T1000 (cell line): ENCODE measurements at places on chromosomes 1 and 21.

GRCh38 chr1:51518586-51519047 lies 449 bp downstream of the EPS15 start:
- DNase-seq = no peak

GRCh38 chr1:5436808-5437207 lies 555.4 kb downstream of the NPHP4 start:
- no peak for DNase-seq

GRCh38 chr1:18798946-18799345 lies 60.5 kb downstream of the TAS1R2 start:
- no peak for DNase-seq

DNA sequence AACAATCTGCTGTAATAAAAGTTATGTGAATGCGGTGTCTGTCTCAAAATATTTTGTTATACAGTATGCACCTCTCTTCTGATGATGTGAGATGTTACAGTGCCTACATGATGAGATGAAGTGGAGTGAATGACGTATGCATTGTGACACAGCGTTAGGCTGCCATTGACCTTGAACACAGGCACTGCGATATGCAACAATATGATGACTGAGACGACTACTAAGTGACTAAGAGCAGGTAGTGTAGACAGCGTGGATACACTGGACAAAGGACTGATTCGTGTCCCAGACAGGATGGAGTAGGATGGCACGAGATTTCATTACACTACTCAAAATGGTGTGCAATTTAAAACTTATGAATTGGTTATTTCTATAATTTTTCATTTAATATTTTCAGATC lies 8.4 kb downstream of the SGIP1 start:
- no peak for DNase-seq

DNA sequence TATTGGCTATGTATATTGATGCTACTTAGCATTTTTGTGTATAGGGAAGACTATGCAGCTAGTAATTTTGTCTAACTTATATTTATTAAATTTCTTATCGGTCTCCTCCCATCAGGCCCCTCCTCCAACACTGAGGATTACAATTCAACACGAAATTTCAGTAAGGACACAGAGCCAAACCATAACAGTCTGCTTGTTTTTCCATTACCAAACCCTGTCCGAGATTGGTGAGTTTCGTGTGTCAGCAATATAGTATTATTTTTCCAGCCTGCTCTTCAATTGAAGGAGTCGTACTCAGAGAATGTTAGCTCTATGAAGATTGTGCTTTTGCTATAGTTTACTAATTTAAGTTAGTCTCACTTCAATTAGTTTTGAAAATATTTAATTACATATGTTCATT lies 1495.3 kb downstream of the MRPL39 start:
- no peak for DNase-seq

DNA sequence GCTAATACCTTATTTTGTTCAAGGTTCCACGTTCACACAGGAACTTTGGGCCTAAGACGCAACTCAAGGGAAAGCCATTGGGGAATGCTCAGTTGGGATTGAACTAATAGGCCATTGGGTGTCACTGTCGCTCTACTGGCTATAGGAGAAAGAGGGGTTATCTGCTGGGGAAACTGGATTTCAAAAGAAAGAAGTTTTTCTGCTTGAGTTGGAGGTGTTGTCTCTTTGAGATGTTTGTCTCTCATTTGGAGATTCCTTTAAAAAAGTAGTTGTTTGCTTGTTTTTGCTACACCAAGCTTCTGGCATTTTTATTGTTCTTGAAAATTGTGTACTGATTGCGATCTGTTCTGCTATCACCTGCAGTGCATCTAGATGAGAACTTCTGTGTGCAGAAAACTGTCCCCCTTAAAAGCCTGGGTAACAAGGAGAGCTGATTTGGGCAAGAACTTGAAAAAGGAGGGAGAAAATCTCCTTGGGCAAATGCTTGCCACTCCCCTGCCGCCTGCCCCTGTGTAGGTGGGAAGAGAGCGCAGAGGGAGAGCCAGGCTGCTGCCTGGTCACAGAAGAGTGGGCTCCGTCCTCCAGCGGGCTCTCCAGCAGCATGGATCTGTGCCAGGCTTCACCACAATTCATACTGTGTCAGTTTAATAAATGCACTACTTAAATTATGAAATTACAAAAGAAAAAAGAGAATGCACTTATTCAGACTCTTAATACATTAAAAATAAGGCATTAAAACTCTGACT lies 39.9 kb downstream of the PEX14 start:
- no peak for DNase-seq

DNA sequence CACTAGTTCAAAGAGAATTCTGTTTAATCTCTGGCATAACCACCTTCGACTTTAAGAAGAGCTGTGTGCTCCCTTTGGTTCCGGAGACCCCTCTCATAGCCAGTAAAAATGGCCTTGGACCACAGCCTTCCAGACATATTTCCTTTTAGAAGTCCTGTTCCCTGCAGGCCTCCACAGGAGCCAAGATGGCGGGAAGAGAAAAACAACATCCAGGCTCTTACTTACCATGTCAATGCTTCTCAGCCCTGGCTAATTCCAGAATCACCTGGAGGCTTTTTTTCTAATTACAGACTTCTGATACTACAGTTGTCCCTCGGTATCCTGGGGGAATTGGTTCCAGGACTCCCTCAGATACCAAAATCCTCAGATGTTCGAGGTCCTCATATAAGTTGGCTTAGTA lies 362.5 kb downstream of the PBX1 start:
- no peak for DNase-seq

- no peak for DNase-seq
These were observed 21.3 kb downstream of the FAM78B start for GRCh38 chr1:166145499-166145898.

GRCh38 chr1:209723756-209724693 lies 19.4 kb downstream of the HSD11B1 start:
- no peak for DNase-seq

GRCh38 chr1:67847466-67847865 lies 14.2 kb upstream of the GNG12 start:
- no peak for DNase-seq

- no peak for DNase-seq
These were observed 69.5 kb downstream of the PEX14 start for GRCh38 chr1:10544239-10544638.

DNA sequence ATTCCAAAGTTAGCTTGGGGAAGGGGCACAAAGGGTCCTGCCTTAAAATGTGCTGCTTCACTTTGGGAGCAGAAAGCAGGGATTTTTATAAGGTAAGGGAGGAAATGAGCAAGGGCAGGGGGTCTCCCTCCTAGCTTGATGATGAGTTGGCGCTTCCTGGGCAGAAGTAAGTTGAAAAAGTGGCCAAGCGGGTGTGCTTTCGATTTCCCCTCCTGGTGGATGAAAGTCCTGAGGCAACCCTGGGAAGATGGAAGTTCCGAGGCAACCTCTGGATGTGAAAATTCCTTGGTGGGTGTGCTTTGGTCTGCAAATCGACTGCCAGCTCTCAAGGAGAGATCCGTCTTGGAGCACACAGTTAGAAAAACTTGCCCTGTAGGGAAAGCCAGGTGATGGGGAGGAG lies 41.7 kb upstream of the CD2 start:
- DNase-seq = no peak

DNA sequence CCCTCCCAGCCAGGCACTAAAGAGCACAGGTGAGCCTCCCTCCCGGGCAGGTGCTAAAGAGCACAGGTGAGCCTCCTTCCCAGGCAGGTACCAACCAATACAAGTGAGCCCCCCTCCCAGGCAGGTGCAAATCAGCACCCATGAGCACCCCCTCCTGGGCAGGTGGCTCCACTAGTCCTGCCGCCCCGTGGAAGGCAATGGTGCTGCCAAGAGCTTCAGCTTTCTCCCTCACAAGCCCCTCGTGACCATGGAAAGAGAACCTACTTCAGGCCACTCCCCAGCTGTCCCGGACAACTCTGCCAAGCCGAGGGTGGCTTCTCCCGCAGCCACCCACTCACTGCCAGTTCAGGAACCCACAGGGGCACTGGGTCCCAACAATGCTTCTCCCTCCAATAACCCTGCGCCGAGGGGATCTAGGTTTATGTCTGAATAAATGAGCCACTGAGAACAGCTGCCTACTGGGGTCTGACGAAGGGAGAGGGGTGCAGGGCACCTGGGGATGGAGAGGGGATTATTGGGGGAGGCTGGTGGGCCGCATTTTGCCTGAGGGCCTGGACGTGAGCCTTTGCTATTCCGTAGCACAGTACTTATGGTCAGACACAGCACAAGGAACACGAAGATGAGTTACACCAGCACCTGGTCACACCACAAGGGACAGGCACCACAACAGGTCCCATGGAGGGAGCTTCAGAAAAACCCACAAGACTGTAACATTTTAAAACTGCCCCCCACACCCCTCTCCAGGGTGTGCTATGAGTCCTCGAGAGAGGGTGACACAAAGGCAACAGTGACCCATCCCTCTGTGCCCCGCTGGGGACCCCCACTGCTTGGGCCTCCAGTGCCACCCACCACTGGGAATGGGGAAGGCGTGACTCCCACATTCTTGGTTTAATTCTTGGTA lies 46.3 kb downstream of the PRDM15 start:
- no peak for DNase-seq

DNA sequence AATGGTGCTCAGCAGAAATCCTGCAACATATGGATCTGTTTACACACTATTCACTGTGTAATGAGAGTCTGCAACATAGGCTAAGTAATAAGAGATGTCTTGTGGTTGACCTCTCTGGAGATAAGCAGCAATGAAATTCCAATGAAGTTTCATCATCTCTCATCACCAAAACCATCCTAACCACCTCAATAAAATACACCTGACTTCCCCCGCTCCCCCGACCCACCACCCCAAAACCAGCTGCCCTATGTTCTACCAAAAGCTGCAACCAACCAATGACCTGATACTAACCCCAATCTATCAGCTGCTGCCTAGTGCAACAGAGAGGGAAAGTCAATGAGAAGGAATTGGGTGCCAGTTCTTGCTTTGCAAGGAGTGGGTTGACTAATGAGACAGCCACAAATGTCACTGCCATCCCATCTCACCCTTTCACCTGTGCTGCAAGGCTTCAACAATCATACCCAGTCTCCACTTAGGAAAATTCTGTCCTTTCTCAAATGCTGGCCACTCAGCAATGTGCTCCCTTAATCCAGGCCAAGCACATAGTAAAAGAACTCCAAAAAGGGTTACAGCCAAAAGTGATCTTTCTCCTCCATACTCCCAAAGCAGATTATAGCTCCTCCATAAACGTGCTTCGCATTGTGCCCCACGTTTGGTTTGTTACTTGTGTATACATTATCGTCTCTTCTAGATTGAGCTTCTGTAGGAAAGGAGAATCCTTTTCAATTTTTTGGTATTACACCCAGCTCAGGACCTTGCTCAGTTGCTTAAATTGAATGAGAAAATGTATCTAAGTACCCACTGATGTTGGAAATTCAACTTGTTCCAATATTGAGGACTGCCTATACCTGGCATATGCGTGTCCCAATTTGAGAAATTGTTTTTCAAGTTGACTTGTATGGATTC lies 29.0 kb downstream of the MRPL39 start:
- no peak for DNase-seq

GRCh38 chr1:209342441-209343175 lies 240.9 kb upstream of the CAMK1G start:
- no peak for DNase-seq

DNA sequence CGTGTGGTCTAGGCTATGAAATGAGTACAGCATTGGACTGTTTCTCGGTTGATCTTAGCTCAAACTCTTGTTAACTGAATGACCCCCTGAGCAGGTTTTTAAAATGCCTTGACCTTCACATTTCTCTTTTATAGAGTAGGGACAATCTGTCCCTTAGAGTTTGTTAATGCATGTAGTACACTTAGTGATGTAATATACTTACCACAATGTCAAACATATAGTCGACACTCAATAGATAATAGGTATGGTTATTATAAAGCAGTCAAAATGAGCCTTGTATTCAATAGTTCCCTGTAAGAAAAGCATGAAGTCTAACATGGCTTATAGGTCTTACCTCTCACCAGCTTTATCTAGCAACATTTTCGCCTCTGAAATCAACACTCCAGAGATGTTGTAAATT lies 161.0 kb upstream of the RUNX1 start:
- no peak for DNase-seq

- no peak for DNase-seq
These were observed 82.0 kb downstream of the MAP3K7CL start for GRCh38 chr21:29212446-29212845.

DNA sequence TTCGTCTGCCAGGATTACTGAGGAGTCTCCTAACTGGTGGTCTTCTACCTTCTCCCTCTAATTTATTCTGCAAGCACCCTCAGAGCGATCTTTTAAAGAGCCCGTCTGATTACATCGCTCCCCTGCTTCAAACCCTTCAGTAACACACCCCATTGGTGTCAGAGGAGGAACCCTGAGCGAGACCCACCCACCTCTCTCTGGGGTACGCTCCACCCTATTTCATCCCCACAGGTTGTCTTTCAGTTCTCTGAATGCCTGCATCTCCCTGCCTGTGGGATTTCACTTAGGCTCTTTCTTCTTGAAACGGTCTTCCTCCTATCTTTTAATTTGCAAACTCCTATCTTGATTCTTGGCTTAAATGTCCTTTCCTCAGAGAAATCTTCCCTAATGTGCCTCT lies 39.4 kb downstream of the C1orf21 start:
- no peak for DNase-seq

DNA sequence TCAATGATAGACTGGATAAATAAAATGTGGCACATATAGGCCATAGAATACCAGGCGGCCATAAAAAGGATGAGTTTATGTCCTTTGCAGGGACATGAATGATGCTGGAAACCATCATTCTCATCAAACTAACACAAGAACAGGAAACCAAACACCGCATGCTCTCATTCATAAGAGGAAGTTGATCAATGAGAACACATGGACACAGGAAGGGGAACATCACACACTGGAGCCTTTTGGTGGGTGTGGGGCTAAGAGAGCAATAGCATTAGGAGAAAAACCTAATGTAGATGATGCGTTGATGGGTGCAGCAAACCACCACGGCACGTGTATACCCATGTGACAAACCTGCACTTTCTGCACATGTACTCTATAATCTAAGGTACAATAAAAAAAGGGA lies 883.4 kb upstream of the PRMT6 start:
- DNase-seq = no peak

DNA sequence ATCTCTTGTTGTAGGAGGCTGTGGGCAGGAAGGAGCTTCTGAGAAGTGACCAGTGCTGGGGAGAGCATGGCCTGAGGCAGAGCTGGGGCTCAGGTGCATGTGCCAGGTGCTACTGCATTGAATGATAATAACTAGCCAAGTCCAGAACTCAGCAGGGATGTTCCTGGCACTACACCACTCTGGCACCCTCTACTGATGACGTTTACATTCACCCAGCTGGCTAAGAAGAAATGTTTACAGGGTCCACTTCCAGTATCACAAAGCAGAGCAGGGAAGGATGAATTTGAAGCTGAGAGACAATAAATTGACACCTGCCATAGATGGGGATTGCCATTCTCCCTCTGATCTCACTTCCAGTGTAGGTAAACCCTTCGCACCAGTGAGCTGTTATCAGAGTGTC lies 411.8 kb downstream of the SETD4 start:
- DNase-seq = no peak

GRCh38 chr21:36059823-36060158 lies 535 bp downstream of the SETD4 start:
- DNase-seq = no peak
